Urinary bladder (tissue), 4 donors: ENCODE measurements at places on chromosomes 11 and 22. TPM values are rescaled to one million over a fixed set of nuclear protein-coding genes. Genes with fewer than 3 reads are reported as not detected.

- no peak for DNase-seq
Measured at GRCh38 chr11:109865548-109866186, 227.5 kb upstream of the ZC3H12C start.

GRCh38 chr11:57552479-57552878 is 15.0 kb downstream of the UBE2L6 start:
- no peak for DNase-seq

DNA sequence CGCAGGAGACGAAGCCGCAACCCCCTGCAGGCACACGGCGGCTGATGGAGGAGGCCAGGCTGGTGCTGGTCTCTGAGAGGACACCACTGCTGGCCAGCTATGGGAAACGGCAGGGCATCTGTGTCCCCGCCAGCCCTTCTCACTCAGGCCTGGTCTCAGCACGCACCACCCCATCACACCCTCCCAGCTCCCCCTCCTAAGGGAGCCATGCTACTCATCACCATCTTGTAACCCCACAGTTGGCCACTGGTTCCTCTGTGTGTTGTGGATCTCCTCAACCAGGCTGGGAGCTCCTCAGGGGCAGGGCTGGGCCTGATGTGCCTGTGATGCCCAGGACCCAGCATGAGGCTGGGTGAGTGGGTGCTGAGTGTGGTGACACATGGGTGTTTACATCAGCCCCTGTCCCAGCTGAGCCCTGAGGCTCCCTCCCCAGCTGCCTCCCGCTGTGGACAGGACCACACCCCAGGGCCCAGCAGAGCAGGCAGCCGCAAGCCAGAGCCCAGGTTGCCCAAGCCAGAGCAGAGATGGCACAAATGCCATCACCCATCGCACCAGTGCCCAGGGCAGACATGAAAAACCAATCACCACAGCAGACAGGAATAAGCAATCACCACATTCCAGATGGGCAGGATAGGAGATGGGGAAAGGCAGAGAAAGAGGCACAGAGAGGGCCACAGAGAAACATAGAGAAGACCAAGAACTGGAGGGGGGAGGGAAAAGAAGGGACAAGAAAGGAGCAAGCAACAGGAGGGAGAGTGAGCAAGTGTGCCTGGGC is 8.2 kb downstream of the ARVCF start:
- DNase-seq, result no peak

Gene PRAME
- not detected for total RNA-seq

Gene SYT8
- total RNA-seq, result 3.4 TPM

Gene DLG2
- 42.4 TPM for total RNA-seq

DNA sequence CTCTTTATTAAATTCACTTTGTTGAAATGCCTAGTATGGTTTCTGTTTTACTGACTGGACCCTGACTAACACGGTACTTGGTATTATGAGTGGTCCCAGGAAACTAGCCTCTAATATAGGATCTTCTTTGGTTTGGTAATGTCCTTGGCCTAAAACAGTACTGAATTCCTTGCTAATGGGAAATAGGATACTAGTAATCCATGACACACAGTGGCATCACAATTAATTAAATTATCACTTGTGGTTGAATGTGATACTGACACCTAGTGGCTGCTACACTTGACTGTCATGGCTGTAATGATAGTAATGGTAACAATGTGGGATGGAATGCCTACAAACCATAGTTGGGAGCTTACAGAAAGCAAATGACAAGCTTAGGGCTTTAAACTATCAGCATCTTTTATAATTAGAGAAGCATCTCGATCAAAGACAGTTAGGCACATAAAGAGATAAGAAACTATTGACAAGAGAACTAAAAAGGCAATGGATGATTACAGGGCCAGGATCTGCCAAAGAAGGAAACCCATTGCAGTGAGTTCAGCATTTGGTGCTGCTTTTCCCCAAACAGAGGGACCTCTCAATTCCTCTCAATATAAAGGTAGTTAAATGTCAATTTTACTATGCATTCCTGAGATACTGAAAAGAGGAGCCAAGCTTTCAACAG is 8.6 kb downstream of the DNHD1 start:
- DNase-seq, result no peak
